ENCODE measurements at places on chromosomes 1 and 21.

- peak; percentile 89 for DNase-seq
Observed at GRCh38 chr1:92922356-92923035, 38.8 kb downstream of the DIPK1A start.

DNA sequence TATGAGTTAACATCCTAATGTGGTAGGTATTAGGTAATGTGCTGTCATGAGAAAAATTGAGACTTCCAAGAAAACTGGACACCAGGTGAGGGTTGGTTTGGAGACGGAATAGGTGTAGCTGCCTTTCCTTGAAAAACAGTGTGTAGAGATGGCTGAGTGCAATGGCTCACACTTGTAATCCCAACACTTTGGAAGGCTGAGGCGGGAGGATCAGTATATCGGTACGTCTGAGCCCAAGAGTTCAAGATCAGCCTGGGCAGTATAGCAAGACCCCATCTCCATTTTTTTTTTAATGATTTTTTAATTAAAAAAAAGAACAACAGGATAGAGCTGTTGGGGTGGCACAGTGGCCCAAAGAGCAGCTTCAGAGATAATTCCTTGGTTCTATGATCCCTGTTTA lies 6.8 kb upstream of the PPP1R8 start:
- no peak for DNase-seq

DNA sequence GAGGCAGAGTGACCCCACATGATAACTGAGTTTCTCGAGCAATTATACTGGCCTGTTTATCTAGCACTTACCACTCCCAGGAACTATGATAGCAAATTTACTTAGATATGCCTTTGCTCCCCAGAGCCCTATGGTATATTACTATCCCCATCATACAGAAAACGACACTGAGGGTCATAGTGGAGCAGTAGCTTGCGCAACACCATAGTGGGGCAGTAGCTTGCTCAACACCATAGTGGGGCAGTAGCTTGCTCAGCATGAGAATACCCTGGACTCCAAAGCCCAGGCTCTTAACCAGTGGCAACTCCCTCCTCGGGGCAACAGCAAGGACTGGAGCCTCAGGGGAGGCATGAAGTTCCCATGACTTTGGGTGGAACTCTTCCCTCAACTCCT lies 211.9 kb downstream of the NPHP4 start:
- DNase-seq: no peak

GRCh38 chr21:16532840-16533239 lies 803.1 kb downstream of the USP25 start:
- DNase-seq: peak; percentile 46

- no peak for DNase-seq
Observed at GRCh38 chr1:226985839-226986463, 45.9 kb downstream of the COQ8A start.
